NB4 (cell line): ENCODE measurements at places on chromosomes 12 and 14.

- no peak for DNase-seq
These were observed 140.4 kb downstream of the DACT1 start for GRCh38 chr14:58778202-58778601.

GRCh38 chr14:95504135-95505029 is 12.1 kb downstream of the SYNE3 start:
- DNase-seq = no peak

- no peak for DNase-seq
These were observed 396.6 kb downstream of the NRXN3 start for GRCh38 chr14:78566859-78567172.

DNA sequence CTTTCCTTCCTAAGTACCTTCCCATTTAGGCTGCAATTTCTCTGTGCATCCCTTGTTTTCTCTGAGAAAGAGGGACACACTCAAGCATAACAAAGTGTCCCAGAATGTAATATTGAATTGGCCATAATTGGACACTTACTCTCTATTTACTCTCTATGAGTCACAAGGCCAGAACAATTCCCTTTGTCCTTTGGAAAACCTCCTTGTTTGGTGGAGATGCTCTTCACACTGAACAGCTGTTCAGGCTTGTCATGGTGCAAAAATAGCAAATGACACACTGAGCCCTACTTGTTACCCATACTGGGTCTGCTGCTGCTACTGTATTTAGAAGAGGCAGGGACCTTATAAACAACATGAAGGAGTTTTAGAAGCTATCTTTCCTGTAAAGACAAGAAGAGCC is 1590.5 kb upstream of the TMEM132C start:
- no peak for DNase-seq

GRCh38 chr14:100677152-100677551 is 49.5 kb upstream of the DLK1 start:
- DNase-seq = no peak

DNA sequence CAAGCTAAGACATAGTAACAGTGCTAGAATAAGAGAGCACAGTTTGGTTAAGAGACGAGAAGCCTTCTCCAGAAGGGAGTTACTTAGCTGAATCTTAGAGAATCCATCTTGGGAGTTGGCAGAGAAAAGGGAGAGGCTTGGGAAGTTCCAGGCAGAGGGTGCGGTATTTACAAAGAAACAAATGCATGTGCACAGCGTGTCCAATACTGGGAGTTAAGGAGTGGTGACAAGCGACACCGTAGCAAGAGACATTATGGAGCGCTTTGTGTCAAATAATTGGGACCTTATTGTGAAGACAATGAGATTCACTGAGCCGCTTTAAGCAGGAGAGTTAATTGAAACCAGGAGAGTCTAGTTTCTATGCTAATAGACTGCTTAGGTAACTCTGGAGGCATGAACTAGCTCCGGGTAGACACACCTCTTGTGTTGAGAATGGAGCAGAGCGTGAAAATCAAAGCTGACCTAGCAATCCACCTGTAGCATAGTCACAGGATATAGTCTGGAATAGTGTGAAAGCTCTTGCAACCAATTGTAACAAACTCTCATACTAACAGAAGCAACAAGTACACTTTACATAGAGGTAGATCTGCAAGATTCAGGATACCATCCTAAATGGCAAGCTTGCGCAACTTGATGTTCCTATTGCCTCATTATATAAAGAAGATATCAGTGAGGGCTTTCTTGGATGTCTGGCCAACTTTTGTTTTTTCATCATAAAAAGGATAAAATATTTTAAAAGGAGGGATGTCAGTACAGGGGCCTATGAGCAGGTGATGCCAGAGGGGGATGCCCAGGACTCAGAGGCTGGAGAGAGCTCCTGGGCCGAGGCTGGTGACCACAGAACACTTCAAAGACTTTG is 5.3 kb downstream of the ALDH1L2 start:
- no peak for DNase-seq

DNA sequence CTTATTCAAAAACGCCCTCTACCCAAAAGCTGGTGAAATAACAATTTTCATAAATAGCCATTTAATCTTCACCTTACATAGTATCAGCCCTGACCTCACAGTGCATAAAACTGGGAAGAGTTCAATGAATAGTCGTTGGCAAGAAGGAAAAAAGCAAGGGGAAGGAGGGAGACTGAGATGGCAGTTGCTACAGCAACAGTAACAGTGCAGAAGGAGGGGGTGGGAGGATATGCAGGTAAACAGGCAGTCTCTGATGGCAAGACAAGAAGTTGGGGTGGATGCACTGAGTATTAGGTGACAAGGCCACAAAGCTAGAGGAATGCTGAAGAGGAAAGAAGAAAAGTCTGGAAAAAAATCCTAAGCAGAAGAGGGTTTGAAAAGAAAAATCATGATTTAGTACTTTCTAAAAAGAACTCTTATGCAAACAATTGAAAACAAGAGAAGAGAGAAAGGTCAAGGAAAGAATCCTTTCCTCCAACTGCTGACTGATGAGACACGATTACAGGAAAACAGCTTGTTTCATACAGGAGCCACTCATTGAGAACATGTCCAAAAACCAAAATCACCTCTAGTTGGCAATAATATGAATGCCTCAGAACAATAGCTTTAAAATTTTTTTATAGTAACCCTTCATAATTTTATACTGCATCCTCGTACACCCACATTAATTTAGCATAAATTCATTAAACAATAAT is 56.0 kb downstream of the DCAF5 start:
- no peak for DNase-seq

- no peak for DNase-seq
These were observed 413 bp upstream of the TUBA1C start for GRCh38 chr12:49264466-49264872.

DNA sequence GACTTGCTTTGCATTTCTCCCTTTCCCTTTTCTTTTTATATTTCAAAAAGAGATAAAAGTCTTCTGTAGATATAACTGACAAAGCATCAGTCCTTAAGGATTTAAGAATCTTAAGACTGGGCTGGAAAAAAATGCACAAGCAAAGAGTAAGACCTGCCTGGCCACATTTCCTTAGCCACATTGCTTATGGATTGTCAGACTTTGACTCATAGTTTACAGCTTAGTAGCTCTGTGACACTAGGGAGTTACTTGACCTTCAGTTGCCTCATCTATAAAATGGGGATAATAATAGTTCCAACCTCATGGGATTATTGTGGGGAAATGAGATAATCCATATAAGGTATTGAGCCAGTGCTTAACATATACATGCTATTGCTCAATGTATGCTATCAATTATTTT is 66.4 kb upstream of the STK38L start:
- DNase-seq = peak; percentile 58

GRCh38 chr12:31288381-31288780 is 37.6 kb downstream of the SINHCAF start:
- no peak for DNase-seq

DNA sequence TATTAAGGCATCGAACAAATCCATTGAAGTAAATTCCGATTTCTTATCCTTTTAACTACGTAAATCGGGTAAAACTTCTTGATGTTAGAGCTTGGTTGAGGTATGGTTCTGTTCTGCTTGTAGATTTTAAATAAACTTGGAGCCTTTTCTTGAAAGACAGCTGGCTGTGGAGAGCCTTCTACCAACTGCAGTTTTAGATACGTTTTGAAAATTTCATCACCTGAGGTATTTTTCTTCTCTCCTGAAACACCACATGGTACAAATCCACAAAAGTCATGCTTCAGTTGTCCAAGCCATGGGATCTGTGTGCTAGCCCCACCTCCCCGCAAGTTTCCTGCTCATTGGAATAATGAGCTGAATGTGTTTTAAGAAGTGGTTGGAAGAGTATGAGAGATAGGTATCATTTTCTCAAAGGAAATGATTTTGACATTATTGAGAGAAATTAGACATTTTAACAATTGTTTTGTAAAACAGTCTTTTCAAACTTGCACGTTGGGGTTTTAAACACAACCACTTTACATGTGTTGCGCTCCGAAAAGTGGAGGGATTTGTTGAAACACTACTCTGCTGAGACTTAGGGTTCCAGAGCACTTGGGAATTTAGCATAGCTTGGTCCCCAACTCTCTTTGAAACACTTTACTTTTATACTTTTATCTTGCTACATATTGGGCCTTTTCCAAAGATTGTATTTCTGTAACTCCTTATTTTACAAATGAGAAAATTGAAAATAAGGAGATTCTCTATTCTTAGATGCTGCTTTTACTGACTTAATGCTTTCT is 1.4 kb downstream of the PPM1A start:
- DNase-seq = peak; percentile 15

- no peak for DNase-seq
These were observed 32.7 kb upstream of the PELI2 start for GRCh38 chr14:56085471-56085870.

- no peak for DNase-seq
These were observed 883.0 kb upstream of the FLRT2 start for GRCh38 chr14:84646786-84647500.

- no peak for DNase-seq
These were observed 30.1 kb upstream of the TSPAN11 start for GRCh38 chr12:30896461-30896860.

DNA sequence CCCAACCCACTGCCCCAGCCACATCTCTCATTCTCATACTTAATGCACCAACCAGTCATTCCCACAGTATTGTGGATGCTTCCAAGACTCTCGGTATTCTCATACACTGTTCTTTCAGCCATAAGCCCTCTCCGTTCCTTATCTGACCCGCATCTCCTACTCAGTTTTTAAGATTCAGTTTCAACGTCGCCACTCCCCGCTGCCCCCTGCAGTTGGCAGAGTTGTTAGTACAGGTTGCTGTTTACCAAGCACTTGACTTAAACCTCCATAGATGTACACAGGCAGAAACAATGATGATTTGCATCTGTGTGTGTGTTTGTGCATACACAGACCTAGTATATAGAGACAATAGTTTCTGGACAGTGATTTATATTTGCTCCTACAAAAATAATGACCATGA is 40.2 kb downstream of the PAH start:
- peak; percentile 34 for DNase-seq

- peak; percentile 76 for DNase-seq
These were observed at the start of gene HOTAIR for GRCh38 chr12:53974084-53975063. TSS of gene HOTAIR (minus strand) at chr12:53974954.

DNA sequence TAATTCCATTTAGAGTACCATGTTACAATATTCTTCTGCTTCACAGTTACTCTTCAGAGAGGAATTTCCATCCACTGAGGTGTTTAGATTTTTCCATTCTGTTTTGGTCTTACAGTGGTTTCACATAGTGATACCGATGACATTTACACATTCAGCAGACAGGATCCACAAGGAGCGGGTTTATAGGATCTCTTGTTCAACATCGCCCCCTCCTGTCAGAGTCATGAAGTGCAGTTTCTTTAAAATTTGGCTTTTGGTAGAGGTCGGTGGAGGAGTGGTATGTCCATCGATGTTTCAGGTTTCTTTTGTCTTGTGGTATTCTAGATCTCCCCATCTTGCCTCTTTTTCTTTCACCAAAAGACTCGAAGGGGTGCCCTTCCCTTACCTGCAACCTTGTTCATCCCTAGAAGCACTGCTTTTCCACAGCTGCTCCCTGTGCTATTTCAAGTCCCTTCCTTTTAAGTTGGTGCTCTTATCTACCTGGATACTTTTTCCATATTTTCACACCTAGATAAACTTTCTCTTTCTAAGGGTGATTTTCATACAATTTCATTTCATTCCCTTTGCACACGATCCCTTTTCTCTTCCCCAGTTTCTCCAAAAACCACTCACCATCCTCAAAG is 181.3 kb downstream of the ITPR2 start:
- DNase-seq = peak; percentile 88

- DNase-seq = no peak
These were observed 1125.7 kb upstream of the FLRT2 start for GRCh38 chr14:84404246-84404645.

DNA sequence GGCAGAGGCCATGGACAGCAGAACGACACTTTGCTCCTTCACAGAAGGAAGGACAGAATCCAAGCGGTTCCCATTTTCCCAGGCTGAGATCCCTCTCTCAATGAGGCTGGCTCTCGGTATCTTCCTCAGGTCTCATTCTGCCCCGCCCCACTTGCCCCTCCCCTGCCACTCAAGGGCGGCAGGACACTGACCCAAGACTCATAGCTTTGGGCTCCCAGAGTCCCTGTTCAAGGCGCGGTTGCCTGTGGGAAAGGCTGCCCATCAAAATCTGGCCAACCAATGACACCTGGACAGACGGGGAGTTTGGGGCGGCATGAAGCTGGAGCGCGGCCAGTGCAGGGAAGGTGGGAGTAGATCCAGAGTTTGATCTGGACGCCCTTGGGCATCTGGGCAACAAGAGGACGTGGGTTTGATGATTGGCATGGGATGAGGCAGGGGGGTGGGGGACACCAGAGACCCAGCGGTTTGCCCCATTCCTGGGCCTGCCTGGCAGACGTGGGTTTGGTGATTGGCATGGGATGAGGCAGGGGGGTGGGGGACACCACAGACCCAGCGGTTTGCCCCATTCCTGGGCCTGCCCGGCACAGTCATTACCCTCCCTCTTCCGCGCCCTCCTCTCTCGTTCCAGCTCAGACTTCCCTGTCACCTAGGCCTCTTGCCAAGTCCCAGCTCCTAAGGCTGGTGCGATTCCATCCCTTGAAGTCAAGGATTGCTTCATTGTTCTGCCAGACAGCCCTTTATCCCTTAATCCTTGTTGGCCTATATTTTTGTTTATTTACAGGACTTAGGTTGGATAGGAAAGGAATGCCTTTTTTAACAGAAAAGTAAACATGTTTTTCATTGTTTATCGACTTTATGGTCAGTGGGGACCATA is 92.1 kb downstream of the NINJ2 start:
- DNase-seq = no peak

- DNase-seq = no peak
These were observed 34.2 kb downstream of the CCDC88C start for GRCh38 chr14:91383439-91383838.

DNA sequence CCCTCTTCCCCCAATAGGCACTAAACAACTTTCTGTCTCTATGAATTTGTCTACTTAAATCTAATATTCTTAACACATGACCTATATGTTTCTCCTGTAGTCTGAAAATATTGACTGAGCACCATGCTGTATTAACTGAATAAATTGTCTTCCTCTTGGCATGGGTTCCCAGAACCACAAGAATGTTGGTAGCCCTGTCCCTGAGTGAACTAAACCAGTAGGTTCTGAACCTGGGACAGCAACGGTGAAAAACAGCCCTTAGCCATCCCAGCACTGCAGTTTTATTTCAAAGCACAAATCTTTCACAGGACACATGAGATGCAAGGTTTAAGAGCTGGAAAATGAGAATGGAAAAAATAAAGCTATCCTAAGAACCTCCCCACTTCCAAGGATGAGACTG is 20.4 kb upstream of the HSP90B1 start:
- DNase-seq = no peak

- no peak for DNase-seq
These were observed 37.8 kb upstream of the DDHD1 start for GRCh38 chr14:53190938-53191337.

DNA sequence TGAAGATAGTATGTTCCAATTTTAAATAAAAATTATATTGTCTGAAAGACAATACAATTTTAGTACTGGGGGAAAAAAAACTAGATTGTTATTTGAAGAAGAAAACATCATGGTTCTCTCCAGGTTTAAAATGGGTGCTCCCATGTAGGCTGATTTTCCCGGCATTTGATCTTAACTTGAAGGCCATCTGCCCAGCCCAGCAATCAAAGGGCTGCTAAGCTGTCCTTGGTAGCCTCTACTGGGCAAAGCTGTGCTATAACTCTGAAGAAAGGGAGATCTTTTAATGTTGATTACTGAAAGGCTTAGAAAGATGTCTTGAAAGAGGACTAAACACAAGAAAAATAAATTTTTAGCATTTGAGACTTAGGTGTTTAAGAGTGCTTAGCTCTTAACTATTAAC is 41.4 kb downstream of the CBX5 start:
- no peak for DNase-seq

- no peak for DNase-seq
These were observed 136.3 kb downstream of the HELB start for GRCh38 chr12:66438601-66439000.
